ENCODE measurements at places on chromosomes 11 and 22.

- no peak for DNase-seq
These were observed 120.8 kb upstream of the ARHGAP20 start for GRCh38 chr11:110833033-110833484.

GRCh38 chr11:36074941-36075431 is 131.1 kb downstream of the LDLRAD3 start:
- DNase-seq = no peak

DNA sequence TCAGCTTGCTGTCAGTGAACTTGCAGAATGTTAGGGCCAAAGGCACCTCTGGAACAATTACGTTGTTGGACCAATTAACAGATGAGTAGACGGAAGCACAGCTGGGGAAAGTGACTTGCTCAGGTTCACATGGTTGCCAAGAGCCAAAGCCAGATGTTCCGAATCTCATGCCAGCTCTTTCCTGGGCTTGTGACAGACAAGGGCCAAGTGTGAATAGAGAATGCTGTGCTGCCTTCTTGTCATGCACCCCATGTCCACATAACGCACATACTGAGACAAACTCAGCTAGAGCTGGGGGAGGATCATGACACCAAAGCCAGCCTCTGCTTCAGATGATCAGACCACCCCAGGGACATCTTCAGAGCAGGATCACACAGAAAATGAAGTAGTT is 616.3 kb downstream of the INSC start:
- no peak for DNase-seq

GRCh38 chr22:19782533-19782932 is 22.0 kb downstream of the TBX1 start:
- no peak for DNase-seq

GRCh38 chr11:11580012-11580411 is 41.8 kb downstream of the GALNT18 start:
- no peak for DNase-seq

DNA sequence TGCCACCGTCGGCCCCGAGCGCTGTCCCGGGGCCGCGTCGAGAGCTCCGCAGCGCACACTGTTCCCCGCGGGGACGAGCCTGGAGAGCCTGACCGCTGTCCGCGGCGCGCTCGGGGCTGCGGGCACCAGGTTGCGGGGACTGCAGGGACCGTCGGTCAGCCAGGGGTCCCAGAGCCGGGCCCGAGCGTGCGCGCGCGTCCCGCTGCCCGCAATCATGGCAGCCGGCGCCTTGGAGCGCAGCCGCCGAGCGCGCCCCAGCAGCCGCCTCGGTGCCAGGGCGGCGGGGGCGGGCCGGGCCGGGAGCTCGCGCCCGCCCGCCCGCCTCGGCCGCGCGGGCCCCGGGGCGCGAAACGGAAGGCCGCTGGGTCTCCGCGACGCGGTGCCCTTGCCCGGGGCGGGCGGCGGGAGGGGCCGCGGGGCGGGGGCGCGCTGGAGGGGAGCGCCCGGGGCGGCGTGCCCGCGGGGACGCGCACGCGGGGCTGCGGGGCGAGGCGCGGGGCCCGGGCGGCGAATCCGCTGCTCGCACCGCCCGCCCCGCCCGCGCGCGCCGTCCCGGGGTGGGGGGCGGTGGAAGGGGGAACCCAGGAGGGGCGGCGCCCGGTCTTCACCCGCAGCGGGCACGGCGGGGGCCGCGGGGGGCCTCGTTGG is 79.4 kb upstream of the PPARA start:
- DNase-seq = no peak

DNA sequence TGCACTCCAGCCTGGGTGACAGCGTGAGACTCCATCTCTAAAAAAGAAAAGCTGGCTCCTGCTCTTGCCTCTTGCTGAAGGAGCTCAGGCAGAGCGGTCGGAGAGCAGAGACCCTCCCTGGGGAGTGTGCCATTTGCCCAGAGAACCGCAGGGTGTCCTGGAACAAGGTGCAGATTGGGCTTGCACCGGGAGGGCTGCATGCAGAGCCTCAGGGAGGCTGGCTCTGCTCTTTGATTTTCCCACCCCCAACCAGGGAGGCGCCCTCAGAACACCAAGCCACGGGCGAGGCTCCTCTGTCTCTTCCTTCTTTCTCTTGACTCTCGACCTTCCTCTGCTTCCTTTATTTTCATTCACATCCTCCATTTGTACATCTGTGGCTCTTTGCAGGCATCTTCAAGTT is 889.1 kb downstream of the OPCML start:
- no peak for DNase-seq

GRCh38 chr22:49699476-49699875 is 128.2 kb downstream of the BRD1 start:
- DNase-seq = no peak

GRCh38 chr11:87374038-87374807 is 336.5 kb downstream of the TMEM135 start:
- DNase-seq = no peak

DNA sequence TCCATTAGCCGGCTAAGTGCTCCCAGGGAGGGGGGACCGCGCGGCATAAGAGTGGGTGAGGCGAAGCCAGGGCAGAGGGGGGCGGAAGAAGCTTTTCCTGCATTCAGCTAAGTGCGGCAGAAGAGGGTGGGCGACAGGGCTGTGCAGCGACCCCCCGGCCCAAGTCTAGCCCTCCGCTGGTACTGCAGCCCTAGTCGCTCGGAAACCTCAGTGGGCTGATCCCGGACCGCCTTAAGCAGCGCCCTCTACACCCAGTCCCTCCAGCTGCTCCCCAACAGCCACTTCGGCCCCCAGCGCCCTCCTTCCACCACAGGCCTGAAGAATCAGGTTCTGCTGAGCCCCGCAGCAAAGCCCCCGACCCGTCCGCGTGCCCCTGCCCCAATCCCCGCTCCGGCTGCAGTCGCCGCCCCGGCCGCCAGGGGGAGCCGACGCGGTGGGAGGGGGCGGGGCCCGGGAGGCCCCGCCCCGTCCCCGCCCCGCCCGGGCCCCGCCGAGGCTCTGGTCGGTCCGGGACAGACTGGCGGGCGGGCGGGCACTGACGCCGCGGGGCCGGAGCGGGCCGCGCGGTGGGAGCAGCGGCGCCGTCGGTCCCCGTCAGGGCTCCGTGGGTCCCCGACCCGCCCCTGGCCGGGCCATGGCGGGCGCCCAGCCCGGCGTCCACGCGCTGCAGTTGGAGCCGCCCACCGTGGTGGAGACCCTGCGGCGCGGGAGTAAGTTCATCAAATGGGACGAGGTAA is at the start of gene PLCB3:
Gene PLCB3, plus strand, starts transcription at position 515 of the 737 bp plus-strand sequence. Its CDS starts 120 bp downstream, at position 635.
- no peak for DNase-seq

DNA sequence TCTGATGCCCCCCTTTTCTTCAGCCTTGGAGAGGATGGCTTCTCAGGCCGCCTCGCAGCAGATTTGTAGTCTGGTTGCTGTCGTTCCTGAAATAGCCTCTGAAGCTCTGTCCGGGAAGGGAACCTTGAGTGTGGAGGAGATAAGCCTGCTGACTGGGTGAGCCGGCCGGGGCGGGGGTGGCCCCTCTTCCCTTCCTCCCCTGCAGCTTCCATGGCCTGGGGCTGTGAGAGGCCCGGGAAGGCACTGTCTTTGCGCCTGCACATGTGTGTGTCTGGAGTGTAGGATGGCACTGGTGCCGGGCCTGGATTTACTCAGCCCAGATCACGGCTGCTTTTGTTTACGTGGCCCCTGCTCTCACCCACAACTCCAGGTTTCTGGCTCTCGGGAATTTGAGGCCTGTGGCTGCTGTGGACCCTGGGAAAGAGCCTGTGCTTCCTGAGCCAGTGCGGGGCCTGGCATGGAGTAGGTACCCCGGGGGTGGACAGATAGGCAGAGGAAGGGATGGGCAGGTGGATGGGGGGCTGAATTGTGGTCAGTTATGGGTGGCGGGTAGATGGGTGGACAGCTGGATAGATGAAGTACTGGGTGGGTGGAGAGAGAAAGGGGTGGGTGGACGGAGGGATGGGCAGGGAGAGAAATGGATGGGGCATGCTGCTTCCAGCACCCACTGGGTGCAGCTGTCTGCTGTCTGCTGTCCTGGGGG is 16.6 kb downstream of the KCNQ1 start:
- no peak for DNase-seq

GRCh38 chr11:111733611-111734088 is 32.5 kb downstream of the PPP2R1B start:
- DNase-seq = no peak

All from GOT3 (cell line).